ENCODE measurements at places on chromosomes 6 and 20.
A peak's percentile ranks its signal among the peaks of the same experiment; 100 is the strongest.

- DNase-seq: peak; percentile 14
These were observed 299.9 kb upstream of the SUPT3H start for GRCh38 chr6:45677381-45678284.

GRCh38 chr6:73538116-73538779 lies 17.4 kb upstream of the EEF1A1 start:
- no peak for DNase-seq

DNA sequence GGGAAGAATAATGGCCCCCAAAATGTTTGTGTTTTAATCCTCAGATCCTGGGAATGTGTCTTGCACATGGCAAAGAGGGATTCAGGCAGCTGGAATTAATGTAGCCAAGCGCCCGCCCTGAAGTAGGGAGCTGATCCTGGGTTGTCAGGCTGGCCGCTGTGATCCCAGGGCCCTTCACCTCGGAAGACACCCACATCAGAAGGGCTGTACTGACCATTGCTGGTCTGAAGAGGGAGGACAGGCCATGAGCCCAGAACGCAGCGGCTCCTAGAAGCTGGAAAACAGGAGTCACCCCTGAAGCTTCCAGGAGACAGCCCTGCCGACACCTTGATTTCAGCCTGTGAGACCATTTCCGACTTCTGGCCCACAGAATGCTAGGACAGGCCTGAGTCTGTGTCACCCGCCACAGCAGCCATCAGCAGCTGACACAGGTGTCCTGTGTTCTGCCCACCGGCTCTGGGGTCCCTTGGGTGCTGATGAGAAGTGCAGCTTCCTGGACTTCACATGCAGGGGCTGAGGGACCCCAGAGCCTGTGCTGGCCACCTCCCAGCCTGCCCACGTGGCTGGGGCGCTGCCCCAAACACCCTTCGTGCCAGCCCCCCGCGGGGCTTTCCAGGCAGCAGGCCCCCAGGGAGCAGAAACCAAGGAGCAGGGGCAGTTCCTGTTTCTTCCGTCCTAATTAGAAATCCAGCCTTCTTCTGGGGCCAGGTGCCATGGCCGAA lies 86.3 kb downstream of the ERMARD start:
- DNase-seq: no peak

GRCh38 chr6:101931766-101932165 lies 538.3 kb downstream of the GRIK2 start:
- no peak for DNase-seq

DNA sequence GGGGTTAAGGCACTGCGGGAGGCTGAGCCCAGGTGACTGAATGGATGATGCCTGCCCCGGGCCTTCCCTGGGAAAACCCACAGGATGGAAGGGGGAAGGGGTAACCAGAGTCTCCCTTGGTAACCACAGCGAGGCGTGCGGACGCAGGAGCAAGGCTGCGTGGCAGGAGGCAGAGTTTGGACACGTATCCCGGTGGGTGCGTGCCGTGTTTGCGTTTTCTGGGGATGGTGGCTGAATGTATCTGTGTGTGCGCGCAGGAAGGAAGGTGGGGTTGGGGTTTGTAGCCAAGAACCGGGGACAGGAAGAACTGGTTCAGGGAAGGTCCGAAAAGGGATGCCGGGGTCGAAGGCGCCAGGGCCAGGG lies 1.8 kb downstream of the MDGA1 start:
- no peak for DNase-seq

DNA sequence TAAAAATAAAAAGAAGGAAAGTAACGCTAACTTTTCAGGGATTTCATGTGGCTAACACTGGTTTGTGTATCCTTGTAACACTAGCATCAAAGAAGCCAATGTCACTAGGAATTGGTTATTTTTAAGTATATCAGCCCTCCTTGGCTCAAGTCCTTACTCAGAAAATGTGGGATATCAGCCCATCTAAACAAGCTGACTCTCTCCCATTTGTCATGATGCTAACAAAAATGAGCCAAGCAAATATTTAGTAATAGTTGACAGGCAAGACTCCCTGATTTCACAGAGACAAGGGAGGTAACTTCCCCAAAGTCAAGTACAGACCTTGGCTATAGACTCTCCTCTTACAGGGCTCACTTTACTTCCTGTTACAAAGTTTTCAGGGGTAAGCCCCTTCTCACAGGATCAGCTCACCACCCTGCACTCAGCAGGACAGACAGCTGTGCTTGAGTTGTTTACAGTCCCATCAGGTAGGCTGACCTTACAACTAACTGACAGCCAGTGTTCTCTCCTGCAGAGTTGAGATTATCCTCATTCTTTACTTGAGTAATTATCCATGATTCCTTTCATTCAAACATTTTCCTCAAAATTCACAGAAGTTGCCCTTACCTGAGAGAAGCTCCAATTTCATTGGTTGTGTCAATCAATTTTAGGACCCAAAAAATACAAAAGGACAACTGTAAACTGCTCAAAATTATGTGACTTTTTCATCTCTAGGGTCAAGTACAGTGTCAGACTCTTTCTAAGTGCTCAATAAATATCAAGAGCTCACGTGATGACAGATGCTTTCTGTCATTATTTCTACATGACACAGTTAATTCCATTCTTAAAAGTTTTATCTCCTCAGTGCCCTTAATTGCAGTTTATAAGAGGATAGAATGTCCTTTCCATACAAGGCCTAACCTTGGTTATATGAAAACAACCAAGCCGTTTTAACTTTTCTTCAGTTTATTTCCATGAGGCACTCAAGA lies 38.1 kb upstream of the BMP5 start:
- DNase-seq: no peak

DNA sequence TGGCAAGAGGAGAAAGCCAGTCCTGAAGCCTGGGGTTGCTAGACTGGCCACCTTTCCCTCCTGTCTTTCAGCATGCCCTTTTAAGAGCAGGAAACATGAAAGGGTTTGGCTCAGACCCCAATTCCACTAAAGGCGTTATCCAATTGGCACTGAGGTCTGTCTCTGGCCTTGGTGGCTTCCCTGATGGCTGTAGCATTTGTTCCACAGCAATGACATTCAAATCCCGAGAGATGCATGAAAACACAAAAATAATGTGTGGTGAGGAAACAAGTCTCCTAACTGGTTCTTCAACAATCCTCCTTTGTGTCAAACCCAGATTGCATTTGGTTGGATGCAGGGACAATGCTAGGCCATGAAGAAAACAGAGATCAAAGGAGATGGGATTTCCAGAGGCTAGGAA lies 56.5 kb upstream of the ADTRP start:
- no peak for DNase-seq

GRCh38 chr6:108736832-108737231 lies 111.4 kb upstream of the ARMC2 start:
- no peak for DNase-seq

- no peak for DNase-seq
These were observed 121.7 kb upstream of the TMEM181 start for GRCh38 chr6:158438226-158438625.

DNA sequence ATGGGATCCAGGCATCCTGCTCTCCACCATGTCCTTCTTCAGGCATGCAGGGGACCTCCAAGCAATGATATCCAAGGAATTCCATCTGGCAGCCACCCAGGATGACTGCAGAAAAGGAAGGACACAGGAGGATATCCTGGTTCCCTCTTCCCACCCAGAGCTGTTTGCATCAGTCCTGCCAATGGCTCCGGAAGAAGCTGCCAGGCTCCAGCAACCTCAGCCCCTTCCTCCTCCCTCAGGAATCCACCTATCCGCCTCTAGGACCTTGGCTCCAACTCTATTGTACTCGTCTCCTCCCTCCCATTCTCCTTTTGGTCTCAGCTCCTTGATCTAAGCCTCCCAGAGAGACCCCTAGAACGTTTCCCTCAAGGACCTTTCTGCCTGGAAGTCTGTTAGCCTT lies 733 bp upstream of the PSORS1C2 start:
- DNase-seq: no peak

- no peak for DNase-seq
These were observed 275.6 kb downstream of the TENT5A start for GRCh38 chr6:81476881-81477280.

- DNase-seq: no peak
These were observed 8.1 kb upstream of the DLGAP4 start for GRCh38 chr20:36298061-36298460.

- DNase-seq: no peak
These were observed 74.5 kb upstream of the MRPS10 start for GRCh38 chr6:42292004-42292740.

DNA sequence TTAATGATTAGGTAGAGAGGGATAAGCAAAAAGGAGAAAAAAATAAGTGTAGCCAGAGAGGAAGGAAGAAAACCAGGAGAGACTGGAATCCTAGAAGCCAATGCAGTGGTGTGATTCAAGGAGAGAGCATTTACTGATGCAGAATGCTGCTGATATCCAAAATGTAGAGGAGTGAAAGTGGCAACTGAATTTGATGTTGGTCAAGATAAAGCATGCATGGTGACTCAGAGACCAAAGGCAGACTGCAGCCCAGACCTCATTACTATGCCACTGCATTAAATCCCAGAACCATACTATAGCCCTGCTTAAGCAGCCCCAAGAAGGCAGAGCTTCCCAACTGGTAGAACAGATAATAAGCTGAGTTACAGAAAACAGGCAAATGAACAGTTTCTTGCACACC lies 15.8 kb downstream of the KLHL32 start:
- DNase-seq: no peak

- DNase-seq: no peak
These were observed 323.6 kb downstream of the UBE3D start for GRCh38 chr6:82741996-82742385.

- DNase-seq: no peak
These were observed 76.8 kb downstream of the TTLL2 start for GRCh38 chr6:167401525-167402194.

- no peak for DNase-seq
These were observed 3.9 kb upstream of the SRSF3 start for GRCh38 chr6:36590237-36590636.

GRCh38 chr6:31354864-31355582 lies 2.0 kb downstream of the HLA-B start:
- DNase-seq: no peak

DNA sequence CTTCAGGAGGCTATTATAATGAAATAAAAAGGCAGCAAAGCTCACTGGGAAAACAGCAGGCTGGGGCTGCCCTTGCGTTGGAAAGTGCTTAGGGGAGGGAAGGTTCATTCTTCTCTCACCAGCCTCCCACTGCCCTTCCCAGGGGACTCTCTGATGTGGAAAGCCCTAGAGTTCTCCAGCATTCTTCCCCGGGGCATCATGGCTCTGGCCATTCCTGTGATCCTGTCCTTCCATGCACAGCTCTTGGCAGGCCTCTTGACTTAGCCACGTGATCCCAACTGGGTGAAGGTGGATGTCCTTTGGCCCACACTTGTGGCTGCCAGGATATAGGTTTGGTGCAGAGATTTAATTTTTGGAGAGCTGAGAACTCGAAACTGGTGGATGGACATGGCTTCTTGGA lies 58.0 kb upstream of the ZNF831 start:
- DNase-seq: no peak

GRCh38 chr6:87944541-87944954 lies 103.1 kb upstream of the SPACA1 start:
- DNase-seq: no peak

GRCh38 chr20:53940907-53941545 lies 129.4 kb downstream of the BCAS1 start:
- DNase-seq: no peak

GRCh38 chr6:33147807-33148666 lies 44.2 kb downstream of the COL11A2 start:
- no peak for DNase-seq

- DNase-seq: no peak
These were observed 43.7 kb upstream of the SYNJ2 start for GRCh38 chr6:157937916-157938315.

- DNase-seq: no peak
These were observed 69.6 kb downstream of the SSR1 start for GRCh38 chr6:7243179-7243981.

GRCh38 chr6:32623693-32624092 lies 13.5 kb upstream of the HLA-DQA1 start:
- DNase-seq: no peak

DNA sequence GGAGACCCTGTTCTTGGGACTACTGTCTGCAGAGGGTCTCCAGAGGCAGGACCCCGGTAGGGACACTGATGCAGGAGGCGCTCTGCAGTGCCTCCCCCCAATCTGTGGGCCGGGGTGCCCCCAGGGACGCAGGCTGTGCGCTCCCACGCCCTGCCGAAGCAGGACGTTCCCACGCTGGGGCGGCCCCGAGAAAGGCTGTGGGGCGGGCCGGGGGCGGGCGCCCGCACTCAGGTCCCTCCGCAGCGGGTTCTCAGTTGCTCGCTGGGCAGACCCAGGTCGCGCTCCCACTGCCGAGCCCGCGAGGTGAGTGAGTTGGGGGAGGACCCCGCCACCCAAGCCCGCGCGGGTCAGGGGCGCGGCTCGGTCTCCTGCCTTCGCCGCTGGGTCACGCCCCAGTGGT lies at the start of gene COX4I2:
Gene COX4I2, plus strand, starts transcription at position 253 of the 400 bp plus-strand sequence. CDS start 1,106 bp downstream, outside the sequence.
- DNase-seq: no peak

- DNase-seq: no peak
These were observed 30.9 kb upstream of the ERVFRD-1 start for GRCh38 chr6:11142296-11143027.

DNA sequence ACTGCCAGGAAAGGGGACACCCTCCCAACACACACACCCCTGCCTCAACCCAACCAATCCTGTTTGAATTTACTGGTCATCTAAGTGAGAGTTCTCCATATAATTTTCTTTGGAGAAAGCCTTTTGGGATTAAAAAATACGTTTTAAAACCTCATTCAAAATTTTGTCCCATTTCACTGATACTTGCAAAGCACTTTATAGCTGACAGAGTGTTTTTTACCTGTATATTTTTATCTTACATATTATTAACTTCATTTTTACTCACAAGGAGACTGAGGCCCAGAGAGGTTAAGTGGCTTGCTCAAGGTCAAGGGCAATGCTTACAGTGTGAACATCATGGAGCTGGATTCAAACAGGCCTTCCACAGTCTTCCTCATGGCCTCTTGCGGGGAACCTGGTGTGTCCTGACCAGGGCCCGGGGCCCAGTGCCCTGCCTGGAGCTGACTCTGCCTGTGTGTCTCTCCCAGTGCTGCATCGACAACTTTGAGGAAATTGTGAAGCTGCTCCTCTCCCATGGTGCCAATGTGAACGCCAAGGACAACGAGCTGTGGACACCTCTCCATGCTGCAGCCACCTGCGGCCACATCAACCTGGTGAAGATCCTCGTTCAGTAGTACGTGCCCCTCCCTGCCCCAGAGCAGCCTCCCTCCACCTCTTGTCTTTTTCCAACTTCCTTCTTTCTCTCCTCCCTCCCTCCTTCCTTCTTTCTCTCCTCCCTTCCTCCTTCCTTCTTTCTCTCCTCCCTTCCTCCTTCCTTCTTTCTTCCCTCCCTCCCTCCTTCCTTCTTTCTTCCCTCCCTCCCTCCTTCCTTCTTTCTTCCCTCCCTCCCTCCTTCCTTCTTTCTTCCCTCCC lies 30.9 kb upstream of the FAM83D start:
- no peak for DNase-seq

DNA sequence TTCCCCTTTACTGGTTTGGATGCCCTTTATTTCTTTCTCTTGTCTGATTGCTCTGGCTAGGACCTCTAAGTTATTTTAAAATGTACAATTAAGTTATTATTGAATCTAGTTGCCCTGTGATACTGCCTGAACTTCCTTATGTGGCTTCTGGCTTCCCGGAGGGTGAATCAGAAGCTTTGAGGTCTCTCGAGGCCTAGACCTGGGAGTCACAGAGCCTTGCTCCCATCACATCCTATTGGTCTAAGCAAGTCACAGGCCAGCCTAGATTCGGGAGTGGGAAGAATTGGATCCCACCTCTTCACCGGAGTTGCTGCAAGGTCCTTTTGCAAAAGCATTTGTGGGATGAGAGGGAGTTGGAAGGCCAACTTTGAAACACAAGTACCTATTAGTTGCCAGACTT lies 15.2 kb downstream of the BCAS4 start:
- no peak for DNase-seq

GRCh38 chr6:30136570-30137286 lies 788 bp downstream of the TRIM40 start:
- DNase-seq: no peak

- no peak for DNase-seq
These were observed 5.0 kb upstream of the BHLHE23 start for GRCh38 chr20:63011798-63012197.

Data from activated naive CD4-positive, alpha-beta T cell (primary cell).